Stimulated activated CD4-positive, alpha-beta T cell treated with anti-CD3 and anti-CD28 coated beads, Interleukin-1b, Interleukin-23, amount 100 ng/mL, for 1 hour (primary cell): ENCODE measurements at places on chromosomes 4 and X.

DNA sequence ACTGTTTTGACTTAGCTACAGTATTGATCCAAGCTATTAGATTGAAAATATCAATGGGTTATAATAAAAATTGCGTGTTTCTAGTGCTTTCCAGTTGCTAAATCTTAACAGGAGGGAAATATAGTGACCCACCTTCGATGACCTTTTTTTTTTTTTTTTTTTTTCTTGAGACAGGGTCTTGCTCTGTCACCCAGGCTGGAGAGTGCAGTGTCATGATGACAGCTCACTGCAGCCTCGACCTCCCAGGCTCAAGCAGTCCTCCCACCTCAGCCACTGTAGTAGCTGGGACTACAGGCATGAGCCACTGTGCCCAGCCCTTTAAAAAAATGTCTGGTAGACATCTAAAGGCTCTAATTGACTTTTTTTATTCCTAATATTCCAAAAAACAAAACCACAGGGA lies 3.8 kb upstream of the ASB5 start:
- no peak for DNase-seq

DNA sequence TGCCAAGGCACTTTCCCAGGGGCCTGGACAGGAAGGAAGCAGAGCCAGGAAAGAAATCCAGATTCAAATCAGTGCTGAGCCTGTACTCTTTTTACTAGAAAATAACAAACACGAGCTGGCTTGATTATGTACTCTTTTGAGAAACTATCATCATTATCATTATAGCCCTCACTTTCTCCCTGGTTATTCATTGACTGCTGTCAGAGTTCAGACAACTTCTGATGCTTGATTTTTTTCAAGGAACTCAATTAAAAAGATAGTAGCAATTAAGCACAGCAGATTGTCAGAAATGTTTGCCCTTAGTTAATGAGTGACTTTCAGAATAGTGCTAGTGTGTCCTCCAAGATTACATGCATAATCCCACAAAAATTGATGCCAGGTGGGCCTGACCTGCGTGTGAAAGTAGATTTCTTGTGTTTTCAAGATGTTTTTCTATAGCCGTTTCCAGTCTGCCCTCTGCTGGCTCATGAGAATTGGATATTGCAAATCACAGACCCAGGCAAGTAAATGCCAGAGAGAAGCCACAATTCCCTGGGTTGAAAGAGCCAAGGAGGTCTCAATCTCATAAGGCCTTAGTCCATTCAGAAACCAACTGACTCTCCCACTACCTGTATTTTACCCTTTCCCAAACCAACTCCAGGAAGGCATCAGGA lies 14.3 kb upstream of the PNPLA4 start:
- no peak for DNase-seq

DNA sequence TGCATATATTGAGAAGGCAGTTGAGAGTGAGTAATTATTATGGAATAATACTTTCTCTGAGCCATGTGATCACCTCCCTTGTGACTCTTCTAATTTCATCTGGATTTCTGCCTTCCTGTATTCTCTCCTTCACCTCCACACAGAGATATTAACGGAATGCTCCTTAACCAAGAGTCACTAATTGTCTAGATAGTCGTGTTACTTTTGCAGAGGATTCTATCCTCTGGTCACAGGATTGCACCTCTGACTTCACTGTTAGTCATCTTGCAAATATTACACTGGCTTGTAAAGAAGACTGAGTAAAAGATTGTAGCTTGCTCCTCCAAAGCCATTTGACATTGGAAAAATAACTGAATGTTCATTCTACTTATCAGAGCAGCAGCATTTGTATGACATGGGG lies 160.9 kb downstream of the SH2D1A start:
- no peak for DNase-seq

DNA sequence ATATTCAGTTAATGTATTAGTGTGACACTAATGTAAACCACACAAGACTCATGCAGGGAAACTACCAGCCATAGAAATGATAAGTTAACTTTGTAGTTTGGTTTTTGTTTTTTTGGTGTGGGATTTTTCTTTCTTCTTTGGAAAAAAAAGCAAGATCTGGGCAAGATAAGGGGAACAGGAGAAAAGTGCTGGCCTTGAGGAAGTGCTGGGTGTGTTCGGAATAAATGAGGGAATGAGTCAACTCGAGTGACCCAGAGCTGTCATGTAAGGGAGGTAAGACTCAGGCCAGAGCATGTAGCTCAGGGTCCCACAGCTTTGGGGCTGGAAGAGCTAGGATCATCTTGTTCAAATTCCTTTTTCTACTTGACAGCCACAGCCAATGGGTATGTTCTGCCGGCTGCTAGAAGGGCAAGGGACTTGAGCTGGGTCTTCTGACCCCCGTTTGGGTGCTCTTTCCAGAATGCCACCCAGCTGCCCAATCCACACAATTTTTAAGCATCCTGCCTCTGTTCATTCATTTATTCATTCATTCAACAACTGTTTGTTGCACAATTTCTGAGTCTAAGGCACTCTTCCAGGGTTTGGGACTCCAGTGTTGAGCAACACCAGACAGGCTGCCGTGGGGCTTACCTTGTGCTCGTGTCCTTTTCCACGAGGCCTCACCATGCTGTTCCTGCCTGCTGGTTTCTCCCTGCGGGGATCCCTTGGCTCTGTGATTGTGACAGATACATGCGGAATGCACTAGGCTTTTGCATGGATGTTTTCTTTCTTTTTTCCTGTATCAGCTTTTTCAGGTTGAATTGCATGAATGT lies 54.5 kb downstream of the CLDN34 start:
- no peak for DNase-seq

DNA sequence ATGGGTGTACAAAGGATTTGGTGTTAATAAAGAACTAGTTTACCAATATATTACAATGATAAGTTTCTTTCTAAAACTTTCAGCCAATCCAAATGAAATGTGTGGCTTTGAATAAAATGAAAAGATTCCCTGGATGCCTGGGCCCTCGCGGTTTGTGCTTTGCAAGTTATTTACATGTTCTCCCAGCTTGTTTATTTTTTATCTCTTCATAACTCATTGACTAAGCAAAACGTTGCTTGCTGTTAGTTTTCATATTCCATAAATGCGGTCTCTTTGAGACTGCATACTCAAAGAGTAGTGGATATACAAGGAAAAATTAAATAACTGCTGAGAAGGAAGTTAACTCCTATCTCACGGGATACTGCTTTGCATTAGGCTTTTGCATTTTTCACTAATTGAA lies 26.0 kb downstream of the FHDC1 start:
- no peak for DNase-seq

GRCh38 chrX:64198036-64198435 lies 7.5 kb downstream of the AMER1 start:
- no peak for DNase-seq

DNA sequence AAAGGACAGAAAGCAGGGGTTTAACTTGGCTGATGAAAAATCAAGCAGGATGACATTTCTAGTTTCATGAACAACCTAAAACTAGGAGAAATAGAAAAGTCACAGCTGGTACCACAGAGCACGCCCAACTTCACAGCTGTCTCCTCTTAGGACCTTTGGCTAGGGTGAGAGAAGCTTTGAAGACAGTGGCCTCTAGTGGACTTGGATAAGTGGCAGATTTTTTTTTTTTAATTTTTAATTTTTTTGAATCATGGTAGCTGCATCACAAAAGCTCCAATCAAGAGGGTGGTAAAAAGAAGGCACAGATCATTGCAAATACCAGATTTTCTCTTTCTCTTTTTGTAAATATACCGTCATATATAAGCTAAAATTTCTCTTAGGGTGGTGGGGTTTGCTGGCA lies 20.2 kb upstream of the MAP3K15 start:
- DNase-seq, result no peak

DNA sequence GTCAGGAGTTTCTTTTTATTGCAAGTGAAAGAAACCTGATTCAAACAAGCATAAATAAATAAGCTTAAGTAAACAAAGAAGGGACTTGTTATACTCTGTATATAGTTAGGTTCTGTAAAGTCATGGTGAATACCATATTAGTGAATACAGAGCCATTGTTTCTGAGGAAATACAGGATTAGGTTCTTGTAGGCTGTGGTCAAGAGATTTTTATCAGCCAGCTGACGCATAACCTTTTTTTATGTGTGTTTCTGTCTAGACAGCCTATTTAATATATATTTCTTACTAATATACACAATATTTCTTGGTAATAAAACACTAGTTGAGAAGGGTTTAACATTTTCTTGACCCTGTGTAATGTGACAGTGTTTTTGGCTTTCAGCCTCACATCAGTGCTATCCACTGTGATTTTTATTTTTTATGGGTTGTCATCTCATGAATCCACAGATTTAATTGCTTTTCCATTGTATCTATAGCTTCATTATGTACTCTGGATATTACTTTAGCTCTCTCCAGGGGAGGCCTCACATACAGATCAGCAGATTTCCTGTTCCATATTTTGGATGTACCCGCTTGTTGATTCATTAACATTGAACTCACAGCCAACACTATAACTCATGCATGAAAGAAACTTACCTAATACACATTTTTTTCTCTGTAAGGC lies 8.0 kb downstream of the HERC3 start:
- no peak for DNase-seq

DNA sequence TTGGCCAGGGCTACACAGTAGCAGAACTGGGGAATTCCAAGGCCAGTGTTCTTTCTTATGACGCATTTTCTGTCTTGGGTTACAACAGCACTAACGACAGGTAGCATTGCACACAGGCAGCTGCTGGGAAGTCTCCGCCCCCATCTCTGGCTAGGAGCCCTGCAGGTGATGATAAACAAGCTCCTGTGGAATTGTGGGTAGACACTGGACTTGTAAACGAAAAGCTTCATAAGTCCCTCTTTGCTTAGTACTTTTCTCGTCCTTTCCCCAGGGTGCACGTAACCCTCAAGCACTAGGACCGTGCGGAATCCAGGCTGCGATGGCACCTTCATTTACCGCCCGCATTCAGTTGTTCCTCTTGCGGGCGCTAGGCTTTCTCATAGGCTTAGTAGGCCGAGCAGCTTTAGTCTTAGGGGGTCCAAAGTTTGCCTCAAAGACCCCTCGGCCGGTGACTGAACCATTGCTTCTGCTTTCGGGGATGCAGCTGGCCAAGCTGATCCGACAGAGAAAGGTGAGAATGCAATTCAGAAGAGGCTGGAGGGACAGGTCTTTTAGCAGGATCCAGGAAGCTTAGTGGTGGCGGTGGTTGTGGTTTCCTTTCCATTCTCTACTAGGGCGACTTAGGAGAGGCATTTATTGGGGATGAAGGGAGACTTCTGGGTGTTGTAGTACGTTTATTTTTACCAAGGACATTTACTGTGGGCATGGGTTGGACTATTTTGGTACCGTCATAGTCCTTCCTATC lies at the start of gene FAAH2:
FAAH2 (plus strand) TSS at position 200 of the 745 bp plus-strand sequence; CDS start at position 320, 120 bp downstream.
- DNase-seq, result peak; percentile 32

- no peak for DNase-seq
Measured at GRCh38 chr4:142402900-142403299, 443.2 kb downstream of the INPP4B start.

DNA sequence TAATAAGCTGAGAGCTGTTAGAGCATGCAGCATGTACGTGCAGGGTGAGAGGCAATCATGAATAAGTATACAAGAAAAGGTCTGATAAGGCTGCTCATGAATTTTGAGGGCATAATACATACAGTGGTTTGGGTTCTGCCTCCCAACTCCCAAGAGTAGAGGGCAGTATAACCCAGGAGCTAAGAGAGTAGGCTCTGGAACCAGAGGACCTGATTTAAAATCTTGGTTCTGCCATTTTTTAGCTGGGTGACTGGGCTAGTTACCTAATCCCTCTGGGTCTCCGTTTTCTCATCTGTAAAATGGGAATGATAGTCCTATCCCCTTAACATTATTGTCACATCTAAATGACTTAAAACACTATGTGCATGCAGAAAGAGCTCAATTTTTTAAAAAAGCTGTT lies 85.3 kb downstream of the LNX1 start:
- DNase-seq, result no peak

- no peak for DNase-seq
Measured at GRCh38 chrX:129792586-129793291, 13.0 kb downstream of the SASH3 start.

DNA sequence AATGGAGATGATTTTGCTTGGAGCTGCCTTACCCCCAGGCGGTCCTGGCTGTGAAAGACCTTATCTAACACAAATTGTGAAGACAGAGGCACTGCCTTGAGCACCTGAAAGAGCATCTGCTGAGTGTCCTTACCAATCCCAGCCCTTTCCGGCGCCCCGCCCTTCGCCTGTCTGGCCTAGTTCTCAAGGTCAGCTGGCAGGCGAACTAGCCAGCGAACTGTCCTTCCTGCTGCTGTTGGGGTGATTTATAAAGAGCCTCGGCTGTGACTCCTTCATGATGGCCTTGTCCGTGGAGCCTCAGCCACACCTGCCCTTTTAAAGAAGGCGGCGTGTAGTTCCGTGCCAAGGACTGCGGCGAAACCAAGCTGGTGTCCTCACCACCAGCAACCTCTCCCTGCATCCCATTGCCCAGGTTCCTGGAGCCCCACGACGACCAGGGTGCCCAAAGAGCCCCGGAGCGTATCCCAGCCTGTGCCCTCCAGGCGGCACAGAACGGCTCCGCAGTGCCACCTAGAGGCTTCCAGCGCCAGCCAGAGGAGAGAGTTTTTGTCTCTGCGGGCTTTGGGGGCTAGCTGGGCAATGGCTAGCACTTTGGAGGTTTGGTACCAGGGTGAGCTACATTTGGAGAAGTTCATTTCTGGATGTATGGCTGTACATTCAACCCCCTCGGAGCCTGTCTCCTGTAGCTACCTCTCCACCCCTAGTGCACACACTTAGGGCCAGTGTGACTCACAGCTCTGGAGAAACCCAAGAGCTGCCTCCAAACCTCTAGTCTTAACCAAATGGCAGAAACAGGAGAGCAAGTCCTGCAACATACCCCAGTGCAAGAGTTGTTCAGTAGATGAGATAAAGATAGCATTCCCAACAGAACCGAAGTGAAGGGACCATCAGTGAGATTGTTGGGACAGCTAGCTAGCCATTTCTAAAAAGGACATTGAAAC lies 36.8 kb upstream of the VMA21 start:
- DNase-seq, result no peak

GRCh38 chrX:138006180-138006579 lies 440.3 kb downstream of the ZIC3 start:
- DNase-seq, result no peak

DNA sequence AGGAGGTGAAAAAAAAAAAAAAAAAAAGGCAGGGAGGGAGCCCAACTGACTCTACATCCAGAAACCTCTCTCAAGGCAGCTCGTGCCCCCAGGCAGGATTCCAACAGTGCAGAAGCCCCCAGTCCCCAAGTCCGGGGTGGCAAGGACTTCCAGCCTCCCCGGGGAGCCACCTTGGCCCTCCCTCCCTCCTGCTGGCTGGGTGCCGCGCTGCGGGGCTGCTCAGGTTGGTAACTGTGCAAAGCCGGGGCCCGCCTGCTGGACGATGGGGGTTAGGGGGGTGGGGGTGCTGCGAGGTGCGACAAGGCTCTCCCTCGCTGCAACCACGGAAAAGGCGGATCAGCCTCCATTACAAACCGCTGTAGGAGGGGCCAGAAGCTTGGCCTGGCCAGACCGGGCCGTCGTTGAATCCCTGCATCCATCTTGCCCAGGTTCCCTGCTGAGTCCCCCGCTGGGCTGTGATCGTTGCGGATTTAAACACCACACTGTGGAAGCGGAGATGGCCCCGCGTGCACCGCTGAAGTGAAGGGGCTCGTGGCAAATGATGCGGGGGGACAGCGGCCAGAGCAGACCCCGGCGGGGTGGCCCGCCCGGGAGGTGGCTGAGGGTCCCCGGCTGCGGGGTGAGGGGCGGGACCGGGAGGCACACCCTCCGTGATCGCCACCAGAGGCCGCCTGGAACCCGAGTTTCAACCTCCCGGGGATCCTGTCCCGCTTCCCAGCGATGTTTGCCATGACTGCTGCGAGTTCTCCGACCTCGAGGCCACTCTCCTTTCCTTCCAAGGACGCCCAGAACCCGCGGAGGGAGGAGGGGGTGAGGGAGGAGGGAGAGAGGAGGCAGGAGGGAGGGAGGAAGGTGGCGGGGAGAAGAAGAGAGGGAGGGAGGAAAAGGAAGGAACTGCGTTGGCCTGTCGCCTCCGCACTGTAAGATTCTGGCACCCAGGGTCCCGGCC lies 58.0 kb upstream of the DDX3X start:
- DNase-seq, result no peak
